ENCODE measurements at places on chromosomes 3 and 15.
A peak's percentile ranks its signal among the peaks of the same experiment; 100 is the strongest.

GRCh38 chr3:56884387-56884786, 82.6 kb upstream of the ARHGEF3 start:
- DNase-seq, result no peak

- DNase-seq, result no peak
Observed at GRCh38 chr3:6099458-6100075, 761.3 kb upstream of the GRM7 start.

DNA sequence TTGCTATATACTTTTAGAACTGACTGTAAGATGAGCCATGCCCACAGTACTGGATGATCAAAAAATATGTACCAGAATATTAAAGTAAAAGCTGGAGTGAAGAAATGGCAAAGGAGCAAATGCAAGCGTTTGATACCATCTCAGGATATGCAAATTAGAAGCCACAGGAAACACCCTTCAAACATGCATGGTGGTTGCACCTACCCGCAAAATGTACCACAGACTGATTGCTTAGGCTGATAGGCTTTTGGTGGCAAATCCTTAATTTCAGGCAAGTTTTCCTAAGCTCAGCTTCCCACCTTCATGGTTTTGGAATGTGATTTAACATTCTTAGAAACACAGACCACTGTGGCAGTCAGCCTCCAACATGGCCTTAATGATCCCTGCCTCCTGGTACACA, 149.0 kb downstream of the PDZRN3 start:
- no peak for DNase-seq

GRCh38 chr3:125085166-125085565, 29.4 kb upstream of the HEG1 start:
- DNase-seq, result no peak

GRCh38 chr15:47787875-47788274, 70.6 kb downstream of the SEMA6D start:
- no peak for DNase-seq

- peak; percentile 0 for DNase-seq
Observed at GRCh38 chr3:70064194-70064779, 64.8 kb downstream of the SAMMSON start.

DNA sequence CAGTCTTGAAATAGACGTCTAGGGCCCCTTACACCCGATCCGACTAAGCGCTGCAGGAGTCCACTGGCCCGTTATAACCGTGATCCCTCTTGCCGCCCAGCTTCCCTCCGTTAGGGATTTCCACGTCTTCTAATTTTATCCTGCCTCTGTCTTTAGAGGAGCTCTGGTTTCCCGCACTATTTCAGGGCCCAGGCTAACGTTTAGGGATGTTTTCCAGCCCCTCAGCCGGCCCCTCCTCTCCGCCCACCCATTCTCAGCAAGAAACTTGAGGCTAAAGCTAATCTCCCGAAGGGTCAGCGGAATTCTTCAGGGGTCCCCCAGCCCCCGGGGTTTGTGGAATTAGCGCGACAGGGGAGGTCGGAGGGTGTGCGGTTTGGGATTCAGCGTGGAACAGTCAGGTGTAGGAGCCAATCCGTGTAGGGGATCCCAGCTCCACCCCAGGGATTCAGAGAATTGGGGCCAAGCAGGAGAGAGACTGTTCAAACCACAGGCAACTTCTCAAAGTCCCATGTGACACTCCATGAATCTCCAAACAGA, 1.6 kb downstream of the PTX3 start:
- DNase-seq, result peak; percentile 54
